Activated T-helper 1 cell treated with anti-CD3 and anti-CD28 coated beads, Interleukin-2, amount 50 U/mL, for 16 hours (primary cell): ENCODE measurements at places on chromosomes 16 and 17.

DNA sequence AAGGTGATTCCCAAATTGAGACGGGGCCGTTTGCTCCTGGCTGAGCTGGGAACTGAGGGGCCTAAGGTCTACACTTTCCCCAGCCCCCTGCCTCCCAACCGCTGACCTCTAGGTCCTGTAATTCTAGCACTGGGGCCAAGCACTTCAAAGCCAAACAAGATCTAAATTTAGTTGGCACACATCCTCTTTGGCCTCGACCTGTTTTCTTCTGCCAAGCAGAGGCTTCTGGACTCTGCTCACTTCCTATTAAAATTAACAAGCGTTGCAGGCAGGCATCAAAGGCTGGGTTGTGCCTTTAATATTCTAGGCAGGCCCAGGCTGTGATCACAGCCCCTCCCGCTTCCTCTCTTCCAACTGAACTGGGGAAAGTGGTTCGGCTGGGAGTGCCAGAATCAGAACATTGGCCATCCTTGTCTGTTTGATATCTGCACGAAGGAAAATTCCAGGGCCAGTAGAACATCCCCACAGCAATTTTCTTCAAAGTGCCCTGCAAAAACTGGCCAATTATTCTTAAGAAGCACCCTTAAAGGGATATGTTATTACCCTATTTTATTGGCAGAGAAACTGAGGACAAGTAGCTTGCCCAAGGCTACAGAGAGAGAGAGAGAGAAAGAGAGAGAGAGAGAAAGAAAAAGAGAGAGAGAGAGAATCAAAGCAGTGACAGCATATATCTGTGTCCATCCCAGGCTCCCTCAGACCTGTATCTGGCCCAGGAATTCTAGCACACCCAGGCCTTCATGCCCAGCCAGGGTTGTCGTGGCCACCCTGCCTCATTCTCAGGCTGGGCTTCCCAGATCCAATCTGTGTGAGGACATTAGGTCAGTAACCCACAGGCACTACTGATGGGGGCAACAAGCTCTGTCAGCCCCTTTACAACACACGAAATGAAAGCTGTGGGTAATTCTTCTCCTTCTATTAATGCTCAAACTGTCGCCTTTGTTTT lies 12.8 kb upstream of the MT4 start:
- no peak for DNase-seq

DNA sequence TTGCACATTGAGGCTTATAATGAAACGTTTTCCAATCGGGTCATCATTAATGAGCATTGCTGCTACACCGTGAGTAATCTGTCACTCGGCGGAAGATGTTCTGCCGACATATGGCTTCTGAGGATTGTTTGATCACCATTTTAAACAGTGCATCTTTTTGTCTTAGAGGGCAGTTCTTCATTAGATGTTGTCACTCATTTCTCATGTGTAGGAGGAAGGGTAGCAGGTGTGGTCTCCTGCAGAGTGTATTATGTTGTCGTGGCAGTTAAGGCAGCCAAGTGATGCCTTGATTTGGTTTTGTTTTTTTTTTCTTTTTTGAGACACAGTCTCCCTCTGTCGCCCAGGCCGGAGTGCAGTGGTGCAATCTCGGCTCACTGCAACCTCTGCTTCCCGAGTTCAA lies 50.5 kb downstream of the SEC14L1 start:
- DNase-seq = no peak

- no peak for DNase-seq
Measured at GRCh38 chr17:46733837-46734475, 84.5 kb downstream of the WNT3 start.

DNA sequence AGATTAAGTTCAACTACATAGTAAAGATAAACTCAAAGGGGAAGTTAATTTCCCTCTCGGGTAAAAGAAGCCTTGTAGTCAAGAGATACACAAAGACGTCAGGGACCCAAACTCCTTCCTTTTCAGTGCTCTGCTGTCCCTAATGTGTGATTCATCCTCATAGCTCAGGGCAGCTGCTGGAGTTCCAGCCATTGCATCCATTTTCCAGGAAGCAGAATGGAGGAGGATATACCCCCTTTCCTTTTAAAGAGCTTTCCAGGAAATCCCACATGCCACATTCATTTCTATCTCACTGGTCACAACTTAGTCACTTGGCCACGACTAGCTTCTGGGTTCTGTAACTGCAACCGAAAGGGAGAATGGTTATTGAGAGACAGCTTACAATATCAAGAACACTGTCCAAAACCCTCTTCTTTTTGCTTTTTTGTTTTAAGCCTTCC lies 95.3 kb downstream of the SOCS1 start:
- no peak for DNase-seq

GRCh38 chr17:80730739-80731138 lies 186.1 kb downstream of the RPTOR start:
- no peak for DNase-seq

DNA sequence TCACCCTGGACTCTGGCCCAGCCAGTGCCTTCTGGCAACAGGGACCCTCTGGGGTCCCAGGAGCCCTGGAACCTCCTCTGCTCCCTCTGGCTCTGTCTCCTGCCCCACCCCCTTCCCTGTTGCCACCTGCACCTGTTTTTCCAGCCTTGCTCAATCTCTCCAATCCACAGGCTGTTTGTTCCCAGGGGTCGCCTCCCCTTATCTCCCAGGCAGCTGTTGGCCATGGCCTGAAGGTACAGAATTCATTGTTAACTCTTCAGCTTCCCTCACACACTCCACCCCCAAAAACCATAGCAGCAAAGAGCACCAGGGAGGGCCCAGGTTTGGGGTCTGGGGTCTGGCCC lies 39.3 kb upstream of the TOB1 start:
- DNase-seq = no peak

DNA sequence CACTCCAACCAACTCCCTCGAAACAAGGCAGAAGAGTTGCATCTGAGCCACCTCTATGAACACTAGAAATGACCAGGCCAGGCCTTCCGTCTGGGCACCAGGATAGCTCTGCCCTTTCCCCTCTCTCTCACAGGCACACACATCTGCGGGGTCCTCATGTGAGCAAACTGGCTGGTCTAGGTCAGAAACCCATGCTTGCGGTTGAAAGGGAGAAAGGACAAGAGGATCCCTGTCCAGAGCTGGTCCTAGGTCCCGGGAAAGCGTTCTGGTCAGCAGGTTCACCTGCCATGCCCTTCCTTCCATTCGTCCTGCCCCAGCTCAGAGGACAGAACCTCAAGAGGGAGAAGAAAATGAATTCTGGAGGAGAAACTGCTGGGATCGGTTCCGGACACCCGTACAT lies 2.7 kb downstream of the MNT start:
- no peak for DNase-seq

GRCh38 chr16:88532434-88533241 lies 37.6 kb upstream of the ZC3H18 start:
- DNase-seq = no peak

GRCh38 chr16:82082543-82083244 lies 47.6 kb downstream of the HSD17B2 start:
- DNase-seq = no peak

- DNase-seq = no peak
Measured at GRCh38 chr16:81595629-81596292, 151.2 kb downstream of the CMIP start.

GRCh38 chr17:21082001-21082436 lies 39.2 kb upstream of the USP22 start:
- no peak for DNase-seq

- DNase-seq = no peak
Measured at GRCh38 chr16:12613131-12613991, 190.3 kb downstream of the CPPED1 start.

DNA sequence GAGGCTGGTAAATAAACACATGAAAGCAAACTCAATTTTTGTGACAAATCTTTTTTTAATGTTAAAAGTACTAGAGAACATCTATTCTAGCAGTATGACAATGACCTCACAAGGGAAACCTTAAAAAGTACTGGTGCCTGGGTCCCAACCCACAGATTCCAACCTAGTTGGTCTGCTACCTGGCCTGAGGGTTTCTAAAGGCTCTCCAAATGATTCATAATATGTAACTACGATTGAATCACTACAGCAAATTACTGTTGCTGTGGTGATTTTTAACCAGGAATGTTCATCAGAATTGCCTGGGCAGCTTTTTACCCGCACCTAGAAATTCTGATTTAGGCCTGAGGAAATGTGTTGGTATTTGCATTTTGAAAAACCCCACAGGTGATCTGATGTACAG lies 26.1 kb downstream of the CDR2 start:
- no peak for DNase-seq
